NCI-H187 treated with DMSO at 0.1 percent for 48 hours (cell line): ENCODE measurements at places on chromosomes 7 and 10.

GRCh38 chr10:117942226-117942625, 104.5 kb downstream of the RAB11FIP2 start:
- DNase-seq = no peak

GRCh38 chr7:52851547-52851946, 183.9 kb upstream of the POM121L12 start:
- DNase-seq = no peak

DNA sequence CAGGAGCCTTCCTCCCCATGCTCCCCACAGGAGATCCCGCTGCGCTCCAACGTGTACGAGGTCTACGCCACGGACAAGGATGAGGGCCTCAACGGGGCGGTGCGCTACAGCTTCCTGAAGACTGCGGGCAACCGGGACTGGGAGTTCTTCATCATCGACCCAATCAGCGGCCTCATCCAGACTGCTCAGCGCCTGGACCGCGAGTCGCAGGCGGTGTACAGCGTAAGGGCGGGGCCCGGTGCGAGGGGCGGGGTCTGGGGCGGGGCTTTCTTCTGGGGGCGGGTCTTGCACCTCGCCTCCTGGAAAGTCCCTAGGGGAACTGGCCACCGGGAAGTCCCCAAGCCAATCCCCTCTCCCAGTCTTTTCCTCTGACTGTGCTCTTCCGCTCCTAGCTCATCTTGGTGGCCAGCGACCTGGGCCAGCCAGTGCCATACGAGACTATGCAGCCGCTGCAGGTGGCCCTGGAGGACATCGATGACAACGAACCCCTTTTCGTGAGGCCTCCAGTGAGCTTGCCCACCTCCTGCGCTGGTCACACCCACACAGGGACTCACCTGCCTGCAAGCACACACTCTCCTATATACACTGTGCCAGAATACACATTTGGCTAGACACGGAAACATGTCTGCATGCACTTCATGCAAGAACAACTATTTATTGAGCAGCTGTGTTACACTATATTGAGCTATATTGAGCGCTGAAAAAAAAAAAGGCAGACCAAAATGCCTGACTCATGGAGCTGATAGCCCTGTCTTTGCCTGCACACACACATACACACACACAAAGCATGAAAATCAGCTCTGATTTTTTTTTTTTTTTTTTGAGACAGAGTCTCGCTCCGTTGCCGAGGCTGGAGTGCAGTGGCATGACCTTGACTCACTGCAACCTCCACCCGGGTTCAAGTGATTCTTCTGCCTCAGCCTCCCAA, 32.7 kb upstream of the VSIR start:
- no peak for DNase-seq

- DNase-seq = no peak
Observed at GRCh38 chr10:132842397-132842796, 56.5 kb upstream of the NKX6-2 start.

GRCh38 chr10:20993389-20993788, 96.3 kb upstream of the NEBL start:
- no peak for DNase-seq

DNA sequence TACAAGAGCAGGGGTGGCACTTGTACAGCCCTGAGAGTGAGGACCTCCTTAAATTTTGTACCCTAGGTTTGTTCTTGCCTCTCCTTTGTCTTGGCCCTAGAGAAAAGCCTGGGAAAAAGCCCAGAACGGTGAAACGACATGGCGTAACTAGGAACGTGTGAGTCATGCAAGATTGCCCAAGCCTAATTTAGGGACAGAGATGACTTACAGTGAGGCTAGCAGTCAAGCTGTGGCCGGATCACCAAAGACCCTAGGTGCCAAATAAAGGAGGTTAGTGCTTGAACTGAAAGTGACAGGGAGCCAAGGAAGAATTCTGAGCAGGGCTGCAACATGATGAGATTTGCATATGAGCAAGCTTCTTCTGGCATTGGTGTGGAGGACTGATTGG, 25.1 kb downstream of the TBXAS1 start:
- no peak for DNase-seq

DNA sequence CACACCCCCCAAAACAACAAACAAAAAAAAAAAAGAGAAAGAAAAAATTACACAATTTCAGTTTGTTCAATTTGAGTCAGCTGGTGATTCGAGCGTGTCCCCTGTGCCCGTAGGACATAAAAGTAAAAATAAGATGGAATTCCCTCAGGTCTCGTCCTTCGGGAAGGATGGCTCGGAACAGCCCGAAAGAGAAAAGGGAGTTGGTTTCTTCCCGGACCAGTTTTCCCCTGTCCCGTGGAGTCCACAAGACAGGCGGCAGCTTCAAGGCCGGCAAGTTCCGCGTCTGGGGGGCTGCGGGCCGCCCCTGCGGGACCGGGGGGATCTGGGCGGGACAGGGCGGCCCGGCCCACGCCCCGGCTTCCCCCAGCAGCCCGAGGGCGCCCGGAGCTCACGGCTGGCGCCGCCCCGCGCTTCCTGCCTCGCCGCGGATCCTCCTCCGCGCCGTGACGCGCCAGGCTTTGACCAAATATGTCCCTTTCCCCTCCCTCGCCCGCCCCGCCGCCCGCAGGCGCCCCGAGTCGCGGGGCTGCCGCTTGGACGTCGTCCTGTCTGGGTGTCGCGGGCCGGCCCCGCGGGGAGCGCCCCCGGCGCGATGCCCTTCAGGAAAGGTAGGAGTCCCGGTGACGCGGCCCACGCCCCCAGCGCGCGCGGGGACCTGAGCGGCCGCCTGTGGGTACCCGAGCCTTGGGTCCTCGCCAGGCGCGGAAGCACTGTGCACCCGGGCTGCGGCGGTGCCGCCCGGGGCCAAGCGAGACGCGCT, 55.8 kb downstream of the RBM17 start:
- no peak for DNase-seq

DNA sequence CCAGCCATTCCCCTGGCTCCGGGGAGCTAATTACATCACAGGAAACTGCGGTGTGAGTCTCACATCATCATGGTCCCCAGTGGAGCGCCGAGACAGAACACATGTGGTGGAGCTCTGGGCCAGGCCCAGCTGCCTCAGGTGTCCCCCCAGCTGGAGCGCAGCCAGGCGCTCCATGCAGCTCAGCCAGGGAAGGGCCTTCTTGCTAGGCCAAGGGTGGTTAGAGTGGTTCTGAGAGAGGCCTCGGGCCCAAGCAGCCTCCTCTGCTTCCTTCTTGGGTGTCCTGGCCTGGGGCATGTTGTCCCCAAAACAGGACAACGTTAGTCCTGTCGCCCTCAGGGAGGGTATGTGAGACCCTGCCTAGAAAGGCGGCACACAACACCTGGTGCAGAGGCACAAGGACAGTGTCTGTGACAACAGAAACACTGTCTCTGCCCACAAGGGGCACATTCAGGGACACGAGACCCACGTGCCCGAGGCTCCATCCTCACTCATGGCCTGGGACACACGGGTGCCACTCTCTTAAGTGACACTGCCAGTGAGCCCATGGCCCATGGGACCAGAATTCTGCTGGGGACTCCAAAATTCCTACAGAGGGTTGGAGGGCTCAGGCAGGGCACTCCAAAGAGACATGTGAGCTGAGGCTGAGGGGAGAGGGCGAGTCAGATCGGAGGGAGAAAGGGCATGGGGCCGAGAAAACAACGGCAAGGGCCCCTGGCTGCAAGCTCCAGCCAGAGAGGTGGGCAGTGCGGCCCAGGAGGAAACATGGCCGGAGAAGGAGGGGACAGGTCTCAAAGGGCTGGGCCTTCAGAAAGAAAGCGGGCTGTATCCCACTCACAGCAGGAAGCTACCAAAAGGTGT, 37.0 kb upstream of the RET start:
- DNase-seq = no peak

GRCh38 chr7:156594283-156595080, 46.1 kb upstream of the RNF32 start:
- DNase-seq = no peak

GRCh38 chr10:35025916-35026315, 64.2 kb downstream of the CUL2 start:
- no peak for DNase-seq

- no peak for DNase-seq
Observed at GRCh38 chr7:107788662-107789061, 14.4 kb downstream of the SLC26A3 start.

DNA sequence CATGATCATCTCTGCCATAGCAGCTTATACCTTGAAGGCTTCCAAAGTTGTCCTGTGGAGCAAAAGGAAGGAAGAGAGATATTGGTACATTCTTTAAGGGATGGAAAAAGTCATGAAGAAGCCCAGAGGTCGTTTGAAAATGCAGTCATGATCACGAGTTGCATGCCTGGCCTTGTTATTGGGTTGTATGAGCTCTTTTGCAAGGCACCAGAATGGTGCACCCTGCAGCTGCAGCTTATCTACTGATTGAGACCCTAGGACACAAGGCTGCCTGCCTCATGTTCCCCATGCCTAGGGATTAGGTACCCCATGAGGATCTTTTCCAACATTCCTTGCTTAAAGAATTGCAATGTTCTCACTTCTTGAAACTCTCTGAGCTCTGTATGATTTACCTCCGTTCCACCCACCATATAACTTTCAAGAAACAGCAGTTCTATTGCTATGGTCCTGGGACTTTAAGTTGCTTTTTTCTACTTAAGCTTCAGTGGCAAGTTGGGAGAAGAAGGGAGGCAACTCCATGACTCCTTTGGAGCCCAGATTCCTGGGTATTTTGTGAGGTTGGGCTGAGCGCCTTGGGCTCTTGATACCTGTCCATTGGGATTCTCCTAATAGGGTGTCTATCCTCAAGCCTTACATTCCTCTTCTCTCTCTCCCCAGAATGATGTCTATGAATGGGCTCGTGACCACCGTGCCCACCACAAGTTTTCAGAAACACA, 6.9 kb downstream of the SCD start:
- no peak for DNase-seq

- DNase-seq = no peak
Observed at GRCh38 chr10:112215342-112215774, 31.8 kb upstream of the GPAM start.

- no peak for DNase-seq
Observed at GRCh38 chr10:96608262-96608661, 21.4 kb upstream of the TM9SF3 start.

GRCh38 chr7:117901089-117901797, 28.0 kb upstream of the CTTNBP2 start:
- DNase-seq = peak; percentile 35

- no peak for DNase-seq
Observed at GRCh38 chr7:47818796-47819606, 129.3 kb downstream of the PKD1L1 start.

GRCh38 chr7:45027774-45028114, 27.7 kb downstream of the CCM2 start:
- no peak for DNase-seq

DNA sequence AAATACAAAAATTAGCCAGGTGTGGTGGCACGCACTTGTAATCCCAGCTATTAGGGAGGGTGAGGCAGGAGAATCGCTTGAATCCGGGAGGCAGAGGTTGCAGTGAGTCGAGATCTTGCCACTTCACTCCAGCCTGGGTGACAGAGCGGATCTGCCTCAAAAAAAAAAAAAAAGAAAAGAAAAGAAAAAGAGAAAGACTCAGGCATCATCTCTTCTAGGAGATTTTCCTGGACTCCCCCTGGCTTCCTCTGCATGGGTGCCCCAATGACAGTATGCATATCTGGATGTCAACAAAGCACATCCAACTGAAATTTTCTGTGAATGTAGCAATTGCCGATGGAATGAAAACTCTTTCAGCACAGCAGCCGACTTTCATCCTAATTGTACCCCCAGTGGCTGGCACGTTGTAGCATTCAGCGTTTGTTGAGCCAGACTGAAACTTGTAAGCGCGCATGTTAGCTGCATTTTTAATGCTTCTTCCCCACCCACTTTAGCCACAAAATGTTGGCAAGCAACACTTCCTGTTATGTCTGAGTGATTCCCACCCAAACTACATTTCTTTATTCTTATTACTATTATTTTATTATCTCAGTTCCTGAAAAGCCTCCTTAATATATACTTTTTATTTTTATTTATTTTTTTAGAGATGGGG, 70.2 kb downstream of the PRTFDC1 start:
- no peak for DNase-seq

DNA sequence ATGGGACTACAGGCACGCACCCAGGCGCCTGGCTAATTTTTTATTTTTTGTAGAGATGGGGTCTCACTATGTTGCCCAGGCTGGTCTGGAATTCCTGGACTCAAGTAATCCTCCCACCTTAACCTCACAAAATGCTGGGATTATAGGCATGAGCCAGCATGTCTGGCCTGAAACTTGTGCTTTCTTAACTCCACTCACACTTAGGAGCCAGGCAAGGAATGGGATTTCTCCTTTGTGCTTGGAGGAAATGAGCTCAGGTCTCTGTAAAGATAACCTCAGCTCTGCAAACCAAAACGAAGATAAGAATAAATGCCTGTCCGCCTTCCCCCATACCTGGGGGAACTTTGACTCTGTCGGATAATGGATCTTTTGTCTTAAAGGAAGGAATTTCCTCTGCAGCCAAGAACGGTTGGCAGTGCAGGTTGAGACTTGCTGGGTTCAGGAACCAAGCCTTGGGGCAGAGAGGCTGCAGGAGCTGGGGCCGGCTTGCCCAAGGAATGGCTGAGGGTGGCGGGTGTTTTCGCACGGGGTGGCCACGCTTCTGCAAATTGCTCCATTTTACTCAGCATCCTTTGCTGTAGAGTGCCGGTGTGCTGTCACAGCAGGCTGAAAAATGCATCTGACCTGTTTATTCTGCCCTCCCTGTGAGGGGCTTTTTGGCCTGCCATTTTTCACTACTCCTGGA, 174.2 kb downstream of the KIAA1217 start:
- DNase-seq = no peak

DNA sequence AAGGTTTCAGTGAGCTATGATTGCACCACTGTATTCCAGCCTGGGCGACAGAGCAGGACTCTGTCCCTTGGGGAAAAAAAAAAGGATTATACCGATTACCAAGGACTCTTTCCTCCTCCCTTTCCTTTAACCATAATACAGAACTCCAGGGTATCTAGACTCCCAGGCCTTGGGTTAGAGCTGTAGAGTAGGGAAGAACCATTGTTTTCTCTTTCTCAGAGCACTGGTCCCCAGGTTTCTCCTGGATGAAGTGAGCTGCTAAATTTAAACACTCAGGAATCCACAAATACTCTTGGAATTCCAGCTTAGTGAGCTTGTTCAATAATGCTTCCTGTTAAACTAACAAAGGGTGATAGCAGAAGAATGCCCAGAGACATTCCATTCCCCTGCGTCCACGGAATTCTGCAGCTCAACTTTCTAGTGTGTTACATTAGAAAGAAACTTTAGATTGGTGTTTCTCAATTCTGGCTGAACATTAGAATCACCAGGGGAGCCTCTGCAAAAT, 14.6 kb upstream of the RPEL1 start:
- no peak for DNase-seq
